ENCODE measurements at places on chromosomes 1 and 21. TPM values are rescaled to one million over a fixed set of nuclear protein-coding genes. Genes with fewer than 3 reads are reported as not detected.

DNA sequence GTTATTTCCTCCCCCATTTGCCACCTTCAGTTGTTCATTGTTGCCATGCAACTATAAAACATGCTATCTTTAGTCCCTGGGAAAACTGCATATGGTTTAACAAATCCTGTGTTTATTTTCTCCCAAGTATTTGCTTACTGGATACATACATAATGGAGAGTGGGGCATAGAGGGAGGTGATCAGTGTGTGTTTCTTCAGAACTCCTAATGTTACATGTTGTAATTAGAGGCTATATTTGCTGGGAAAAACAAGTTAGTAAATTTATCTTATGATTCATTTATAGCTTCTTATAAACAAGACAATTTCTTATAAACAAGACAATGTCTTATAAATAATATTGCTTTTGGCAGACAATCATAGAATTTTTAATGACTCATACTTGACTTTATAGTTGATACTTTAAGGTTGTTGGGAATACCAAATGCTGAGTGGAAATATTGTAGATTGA lies 7.3 kb upstream of the GIPC2 start:
- no peak for DNase-seq

DNA sequence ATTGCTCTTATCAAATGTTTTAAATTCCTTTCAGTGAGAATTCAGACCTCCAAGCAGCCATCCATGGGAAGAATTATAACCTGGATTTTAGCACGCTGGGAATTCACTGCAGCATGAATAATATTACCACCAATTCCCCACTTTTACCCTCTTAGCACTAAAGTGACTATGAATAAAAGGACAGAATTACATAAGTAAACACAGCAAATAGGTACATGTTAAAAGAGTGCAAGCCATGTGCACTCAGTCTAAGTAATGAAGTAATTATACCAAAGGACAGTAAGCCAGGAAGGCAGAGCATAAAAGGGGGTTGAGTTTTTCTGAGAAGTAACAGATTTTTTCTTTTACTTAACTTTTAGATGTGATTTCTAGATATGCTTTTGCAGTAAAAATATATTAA lies 176.3 kb downstream of the DENND1B start:
- DNase-seq, result no peak

DNA sequence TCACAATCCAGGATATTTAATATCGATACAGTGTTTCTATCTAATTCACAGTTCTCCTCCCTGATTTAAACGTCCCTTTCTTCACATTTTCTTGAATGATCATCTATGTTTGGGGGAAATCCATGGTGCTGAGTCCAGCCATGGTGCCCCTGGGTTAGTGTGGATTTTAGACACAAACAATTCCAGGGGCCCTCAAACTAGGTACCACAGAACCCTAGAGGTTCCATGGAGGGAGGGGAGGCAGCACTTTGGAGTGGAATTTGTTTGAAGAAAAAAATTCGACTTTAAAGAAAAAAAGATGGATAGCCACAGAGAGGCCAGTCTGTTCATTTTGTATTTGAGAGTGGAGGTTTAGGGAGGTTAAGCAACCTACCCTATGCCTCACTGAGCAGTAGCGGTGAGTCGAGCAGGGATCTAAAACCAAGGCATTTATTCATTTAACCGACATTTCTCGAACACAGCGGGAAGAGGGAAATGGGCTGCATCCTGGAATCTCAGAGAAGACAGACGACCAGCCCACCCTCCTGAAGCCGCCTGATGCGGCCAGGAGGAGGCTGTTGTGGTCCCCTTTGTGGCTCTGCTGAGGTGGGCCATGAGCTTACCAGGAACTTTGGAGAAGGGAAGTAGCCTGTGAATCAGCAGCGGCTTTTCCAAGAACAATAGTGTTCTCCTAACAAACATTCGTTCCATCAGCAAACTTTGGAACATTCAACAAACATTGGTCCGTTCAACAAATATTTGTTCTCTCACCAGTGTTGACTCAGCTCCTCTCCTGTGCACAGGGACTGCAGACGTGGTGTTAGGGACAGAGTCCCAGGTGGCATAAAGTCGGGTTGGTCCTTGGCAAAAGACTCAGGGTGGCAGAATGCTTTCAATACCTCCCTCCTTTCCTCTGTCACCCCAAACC lies 103.5 kb upstream of the ZBTB40 start:
- peak; percentile 11 for DNase-seq

DNA sequence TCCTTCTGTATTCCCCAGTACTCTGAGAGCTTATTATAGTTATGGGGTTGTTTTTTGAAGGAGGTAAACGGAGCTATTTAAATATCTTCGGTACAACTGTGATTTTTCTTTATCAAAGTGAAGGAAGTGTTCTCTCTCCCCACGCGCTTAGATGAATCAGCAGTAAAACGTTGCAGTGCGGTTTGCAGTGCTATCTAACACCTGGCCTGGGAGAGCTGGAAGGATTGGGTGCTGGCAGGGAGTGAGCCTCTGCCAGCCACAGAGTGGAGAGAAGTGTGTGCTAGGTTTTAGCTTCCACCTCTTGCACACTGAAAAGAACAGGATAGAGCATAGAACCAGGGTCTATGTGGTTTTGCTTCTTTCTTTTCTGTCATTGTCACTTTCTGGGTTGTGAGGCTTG lies 165.9 kb downstream of the SDCCAG8 start:
- no peak for DNase-seq

GRCh38 chr1:105386489-105386888 lies 1636.8 kb downstream of the AMY1C start:
- no peak for DNase-seq

DNA sequence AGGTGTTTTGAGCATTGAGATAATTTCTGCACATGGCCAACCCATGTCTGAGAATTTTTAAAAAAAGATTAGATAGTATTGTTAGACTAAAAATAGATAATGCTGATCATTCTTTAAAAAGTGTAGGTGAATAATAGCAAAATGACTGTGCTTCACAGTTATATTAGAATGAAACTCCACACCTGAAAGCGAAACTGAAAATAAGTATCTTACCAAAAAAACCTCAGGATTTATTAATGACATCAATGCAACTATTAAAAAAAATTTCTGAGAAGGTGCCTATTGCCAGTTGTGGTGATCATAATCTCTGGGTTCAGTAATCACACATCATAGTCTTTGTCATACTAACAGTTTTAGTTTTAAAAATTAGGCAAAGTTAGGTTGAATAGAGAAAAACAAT lies 36.5 kb downstream of the PLA2G4A start:
- no peak for DNase-seq

GRCh38 chr1:164771619-164772361 lies 212.8 kb downstream of the PBX1 start:
- DNase-seq, result no peak

DNA sequence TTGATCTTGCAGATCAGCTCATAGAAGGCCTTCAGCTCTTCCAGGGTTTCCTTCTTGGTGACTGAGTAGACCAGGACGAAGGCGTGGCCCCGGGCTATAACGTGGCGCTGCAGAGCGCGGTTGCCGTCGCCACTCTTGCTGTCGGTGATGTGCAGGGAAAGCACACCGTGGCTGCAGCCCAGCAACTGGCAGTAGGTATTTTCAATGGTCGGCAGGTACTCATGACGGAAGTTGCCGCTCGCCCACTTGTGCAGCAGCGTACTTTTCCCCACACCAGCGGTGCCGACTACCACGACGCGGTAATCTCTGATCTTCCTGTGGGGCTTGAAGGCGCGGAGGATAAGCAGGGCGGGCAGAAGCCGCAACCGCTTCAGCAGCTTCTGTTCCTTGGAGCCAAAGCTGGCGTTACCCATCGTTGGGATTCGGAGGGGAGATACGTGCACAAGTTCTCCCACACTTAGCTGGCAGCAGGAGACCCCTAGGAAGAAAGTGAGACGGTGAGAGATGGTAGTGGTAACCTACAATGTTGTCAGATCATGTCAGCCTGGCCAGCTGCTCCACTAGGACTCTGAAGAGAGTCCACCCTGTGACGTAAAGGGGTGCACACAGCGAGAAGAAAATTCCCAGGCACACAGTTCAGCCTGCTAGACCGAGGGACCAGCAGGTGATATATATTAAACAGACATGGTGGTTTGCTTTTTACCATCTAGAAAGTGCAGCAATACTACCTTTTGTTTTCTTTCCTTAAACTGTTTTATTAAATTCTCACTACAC lies 3.4 kb downstream of the DIRAS3 start:
- DNase-seq, result no peak

GRCh38 chr1:62142496-62142895 lies 52.2 kb upstream of the L1TD1 start:
- DNase-seq, result no peak

GRCh38 chr1:94872771-94873495 lies 52.8 kb downstream of the SLC44A3 start:
- no peak for DNase-seq

DNA sequence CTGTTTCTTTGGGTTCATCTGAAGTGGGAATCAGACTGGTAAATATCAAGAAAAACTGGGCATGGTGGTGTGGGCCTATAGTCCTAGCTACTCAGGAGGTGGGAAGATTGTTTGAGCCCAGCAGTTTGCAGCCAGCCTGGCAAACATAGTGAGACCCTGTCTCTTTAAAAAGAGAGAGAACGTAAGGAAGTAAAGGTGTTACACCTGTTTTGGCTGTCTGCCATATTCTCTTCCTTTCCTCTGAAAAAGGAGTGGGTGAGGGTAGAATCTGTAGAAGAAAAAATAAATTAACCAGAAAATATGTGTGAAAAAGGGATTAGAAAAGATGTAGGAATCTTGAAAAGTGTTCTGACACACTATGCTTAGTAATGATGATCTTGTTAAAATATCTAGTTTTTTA lies 20.0 kb downstream of the AHCYL1 start:
- no peak for DNase-seq

GRHL3 gene
- total RNA-seq, result 0.19 TPM

DNA sequence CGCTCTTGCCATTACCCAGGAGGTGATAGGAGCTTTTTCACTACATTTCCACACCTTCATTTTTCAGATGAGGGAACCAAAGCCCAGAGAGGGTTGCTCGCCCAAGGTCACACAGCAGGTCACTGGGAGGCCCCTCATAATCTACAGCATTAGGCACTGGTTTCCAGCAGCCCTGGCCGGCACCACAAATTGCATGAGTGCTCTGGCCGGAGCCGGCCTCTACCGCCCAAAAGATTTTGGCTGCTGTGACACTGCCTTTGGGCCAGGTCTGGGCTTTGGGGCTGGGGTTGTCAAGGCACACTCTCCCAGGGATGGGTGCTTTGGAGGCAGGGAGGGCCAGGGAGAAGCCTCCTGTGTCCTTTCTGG lies 15.4 kb downstream of the DHRS3 start:
- DNase-seq, result peak; percentile 87

HSD3B1 gene
- not detected for total RNA-seq

DNA sequence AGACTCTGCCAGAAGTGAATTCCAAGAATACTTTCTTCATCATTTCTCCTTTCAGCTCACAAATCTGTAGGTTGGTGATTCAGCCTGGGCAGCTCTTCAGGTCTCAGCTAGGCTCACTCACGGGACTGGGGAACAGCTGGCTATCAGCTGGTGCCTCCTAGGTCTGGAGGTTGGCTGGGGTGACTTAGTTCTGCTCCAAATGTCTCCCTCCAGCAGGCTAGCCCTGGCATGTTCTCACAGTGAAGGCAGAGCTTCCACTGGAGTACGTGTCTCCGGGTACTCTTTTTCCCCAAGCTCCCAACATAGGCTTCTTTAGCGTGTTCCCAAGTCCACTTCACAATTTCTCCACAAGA lies 12.5 kb upstream of the VAMP4 start:
- no peak for DNase-seq

- DNase-seq, result peak; percentile 83
These were observed 337.6 kb upstream of the SNX7 start for GRCh38 chr1:98323906-98324358.

AMY1C gene
- not detected for total RNA-seq

DNA sequence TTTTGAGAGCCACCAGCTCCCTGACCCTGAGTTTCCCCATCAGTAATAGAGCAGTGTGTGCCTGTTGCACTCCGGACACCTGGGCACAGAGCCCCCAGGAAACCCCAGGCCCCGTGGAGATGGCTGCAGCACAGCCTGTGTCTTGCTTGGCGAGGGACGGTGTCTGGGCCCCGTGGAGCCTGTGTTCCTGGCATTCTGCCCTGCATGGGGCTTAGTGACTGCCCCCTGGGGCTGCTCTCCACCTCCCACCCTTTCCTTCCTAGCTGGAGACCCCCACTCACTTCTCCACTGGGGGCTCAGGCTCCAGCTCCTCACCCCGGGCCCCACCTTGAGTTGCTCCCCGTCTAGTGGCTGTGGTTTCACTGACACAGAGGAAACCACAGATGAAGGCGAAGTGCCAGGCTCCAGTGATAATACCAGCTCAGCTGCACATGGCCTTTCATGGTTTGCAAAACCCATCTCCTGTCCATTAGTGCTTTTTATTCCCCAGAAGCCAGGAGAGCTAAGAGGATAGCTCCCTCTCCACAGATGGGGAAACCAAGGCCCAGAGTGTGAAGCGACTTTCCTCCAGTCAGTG lies 39.4 kb downstream of the DMRTB1 start:
- peak; percentile 37 for DNase-seq

ATP1A4 gene
- not detected for total RNA-seq

- no peak for DNase-seq
These were observed 5.7 kb upstream of the ACBD6 start for GRCh38 chr1:180507795-180508724.

DNA sequence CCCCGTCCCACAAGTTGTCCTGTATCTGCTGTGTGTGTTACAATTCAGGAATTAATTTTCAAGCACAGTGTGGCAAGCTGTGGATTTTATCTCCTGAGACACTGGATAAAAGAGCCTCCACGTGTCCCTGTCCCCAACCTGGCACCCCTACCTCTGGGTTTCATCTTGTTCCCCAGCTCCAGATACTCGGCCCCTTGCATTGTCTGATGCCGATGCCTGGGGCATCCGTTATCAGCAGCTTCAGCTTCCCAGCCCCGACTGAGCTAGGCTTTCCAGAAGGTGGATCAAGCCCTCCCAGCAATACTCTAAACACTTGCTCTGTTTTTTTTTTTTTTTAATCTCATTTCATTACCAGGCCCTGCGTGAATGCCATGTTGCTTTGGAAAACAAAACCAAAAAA lies 159.4 kb downstream of the PLXNA2 start:
- no peak for DNase-seq

HES3 gene
- total RNA-seq, result not detected

DNA sequence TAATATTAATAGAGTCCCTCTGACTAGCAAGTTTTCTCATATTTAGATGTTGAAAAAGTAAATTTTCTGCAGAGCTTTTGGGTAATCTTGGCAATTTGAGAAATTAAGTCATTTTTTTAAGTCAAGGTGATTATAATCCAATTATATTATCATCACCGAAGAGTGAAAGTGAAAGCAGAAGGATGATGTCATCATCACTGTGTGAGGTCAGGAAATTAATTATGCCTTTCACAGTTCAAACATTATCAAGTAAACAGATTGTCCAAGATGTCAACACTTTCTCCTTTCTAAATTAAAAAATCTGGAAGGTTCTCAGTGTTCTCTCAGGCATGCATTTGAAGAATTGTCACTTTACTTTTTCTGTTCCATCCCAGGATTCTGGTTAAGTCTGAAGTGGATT lies 296.0 kb downstream of the TBX15 start:
- no peak for DNase-seq

TFF3 gene
- 24.4 TPM for total RNA-seq

DNA sequence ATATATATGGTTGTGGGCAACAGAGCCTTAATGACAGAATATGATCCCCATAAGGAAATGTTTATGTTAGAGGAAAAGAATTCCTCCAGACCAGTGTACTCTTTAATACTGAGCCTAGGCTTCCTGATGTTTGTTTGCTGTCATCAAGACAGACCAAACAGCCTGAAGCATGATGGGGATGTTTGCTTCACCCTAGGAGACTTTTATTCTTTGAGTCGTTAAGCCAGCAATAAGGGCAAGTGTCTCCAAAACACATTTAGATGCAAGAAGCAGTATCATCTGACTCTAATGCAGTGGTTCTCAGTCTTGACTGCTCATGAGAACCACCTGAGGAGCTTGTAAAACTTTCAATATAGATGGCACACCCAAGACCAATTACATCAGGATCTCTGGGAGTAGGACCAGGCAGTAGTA lies 33.1 kb downstream of the UBE2U start:
- DNase-seq, result no peak

RAB25 gene
- total RNA-seq, result not detected

ITSN1 gene
- total RNA-seq, result 73.0 TPM

Measured in posterior vena cava (tissue), 2 donors.